Central memory CD4-positive, alpha-beta T cell (primary cell): ENCODE measurements at places on chromosomes 7 and 10.

- DNase-seq, result no peak
Observed at GRCh38 chr10:66329147-66329546, 596.7 kb upstream of the LRRTM3 start.

- DNase-seq, result peak; percentile 19
Observed at GRCh38 chr7:17009007-17009719, 127.4 kb upstream of the AGR3 start.

DNA sequence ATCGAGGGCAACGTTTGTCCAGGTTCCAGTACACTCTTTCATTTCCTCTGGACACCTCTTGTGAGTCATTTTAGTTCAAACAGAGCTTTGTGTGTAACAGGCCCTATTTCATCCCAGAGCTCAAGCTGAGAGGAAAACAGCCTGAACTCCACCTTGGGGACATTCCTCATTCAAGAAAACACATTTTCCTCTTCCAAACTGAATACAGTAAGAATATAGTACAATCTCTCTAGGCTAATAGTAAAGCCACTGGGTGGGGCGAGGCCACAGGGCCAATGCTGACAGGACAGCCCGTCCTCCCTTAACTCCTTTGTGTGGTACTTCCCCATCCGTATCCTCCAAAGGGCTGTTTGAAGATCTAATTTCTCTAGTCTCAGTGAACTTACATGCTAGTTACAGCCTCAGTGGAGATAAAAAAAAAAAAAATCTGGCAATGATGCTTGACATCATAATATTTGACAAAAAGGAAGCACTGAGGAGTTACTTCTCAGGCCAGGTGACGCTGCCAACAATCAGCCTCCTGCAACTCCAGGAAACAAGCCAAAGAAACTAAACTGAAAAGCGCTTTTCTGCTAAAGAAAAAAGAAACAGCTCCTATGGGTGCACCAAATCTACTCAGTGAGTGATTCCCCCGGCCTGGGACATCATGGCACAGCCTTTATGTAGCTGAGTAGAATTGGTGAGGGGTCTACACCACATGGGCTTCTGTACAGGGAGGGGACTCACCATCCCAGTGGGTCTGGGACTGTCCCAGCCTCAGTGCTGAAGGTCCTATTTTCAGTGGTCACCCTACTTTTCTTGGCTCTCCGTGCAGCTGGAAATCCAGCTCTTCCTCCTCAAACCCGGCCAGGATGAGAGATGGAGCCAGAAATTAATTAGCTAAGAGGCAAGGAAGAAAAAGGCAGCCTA, 238.2 kb upstream of the NEBL start:
- no peak for DNase-seq

DNA sequence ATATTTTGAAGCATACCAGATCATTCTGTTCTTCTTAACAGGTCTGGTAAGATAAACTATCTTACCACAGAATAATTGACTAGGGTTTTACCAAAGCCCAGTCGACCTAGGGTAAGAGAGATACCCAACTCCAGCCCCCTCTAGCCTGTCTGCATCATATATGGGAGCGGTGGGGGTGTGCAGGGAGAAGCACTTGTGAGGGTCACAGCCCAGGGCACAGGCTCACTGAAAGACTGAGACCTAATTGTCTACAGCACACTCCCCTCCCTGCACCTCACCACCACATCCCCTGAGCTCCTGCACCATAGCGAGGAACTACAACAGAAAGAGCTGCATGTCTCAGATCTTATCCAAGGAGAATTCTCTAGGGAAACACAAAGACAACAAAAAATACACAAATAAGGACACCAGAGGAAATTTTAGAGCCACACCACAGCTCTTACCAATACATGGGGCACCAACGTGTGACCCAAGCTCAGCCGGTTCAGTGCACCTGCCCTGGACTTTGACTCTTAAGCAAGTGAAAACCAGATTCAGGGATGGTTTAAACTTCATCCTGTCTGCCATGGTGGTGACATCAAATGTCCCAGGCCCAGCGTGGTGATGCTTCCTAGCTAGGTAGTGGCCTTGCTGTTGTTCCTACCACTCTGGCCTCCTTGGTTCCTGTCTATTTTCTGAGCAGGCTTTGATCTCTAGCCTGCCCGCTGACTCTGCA, 150.8 kb downstream of the HERPUD2 start:
- no peak for DNase-seq

DNA sequence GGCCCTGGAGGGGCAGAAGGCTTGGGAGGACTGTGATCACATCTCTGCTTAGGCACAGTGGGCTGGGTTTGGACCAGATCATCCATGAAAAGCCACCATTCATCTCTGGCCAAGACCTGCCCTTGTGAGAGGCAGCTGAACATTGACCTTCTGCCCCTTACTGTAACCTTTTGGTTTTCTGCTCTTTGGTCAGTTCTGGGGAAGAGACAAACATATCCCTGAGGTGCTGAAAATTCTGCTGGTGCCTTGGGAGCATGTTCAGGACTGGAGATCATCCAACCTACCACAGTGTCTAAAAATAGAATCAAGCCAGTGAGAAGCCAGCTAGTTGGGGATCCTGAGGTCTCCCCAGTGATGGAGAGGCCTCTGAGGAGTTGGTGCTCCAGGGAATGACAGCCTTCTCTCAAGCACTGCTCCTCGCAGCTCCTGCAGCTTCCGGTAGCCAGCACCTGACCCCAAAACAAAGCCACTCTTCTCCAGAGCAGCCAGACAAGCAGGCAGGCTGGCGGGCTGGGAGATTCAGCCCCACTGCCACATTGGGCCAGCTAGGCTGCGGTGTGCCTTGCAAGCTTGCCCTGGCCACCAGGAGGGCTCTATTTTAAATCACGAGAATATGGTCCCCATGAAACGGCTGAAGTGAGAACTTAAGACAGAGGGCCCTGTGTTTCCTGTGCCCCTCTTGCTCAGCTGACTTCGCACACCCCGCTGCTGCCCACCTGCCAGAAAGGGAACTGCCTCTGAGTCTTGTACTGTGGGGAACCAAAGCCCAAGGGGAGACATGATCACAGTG, 37.8 kb upstream of the UBE2H start:
- no peak for DNase-seq

DNA sequence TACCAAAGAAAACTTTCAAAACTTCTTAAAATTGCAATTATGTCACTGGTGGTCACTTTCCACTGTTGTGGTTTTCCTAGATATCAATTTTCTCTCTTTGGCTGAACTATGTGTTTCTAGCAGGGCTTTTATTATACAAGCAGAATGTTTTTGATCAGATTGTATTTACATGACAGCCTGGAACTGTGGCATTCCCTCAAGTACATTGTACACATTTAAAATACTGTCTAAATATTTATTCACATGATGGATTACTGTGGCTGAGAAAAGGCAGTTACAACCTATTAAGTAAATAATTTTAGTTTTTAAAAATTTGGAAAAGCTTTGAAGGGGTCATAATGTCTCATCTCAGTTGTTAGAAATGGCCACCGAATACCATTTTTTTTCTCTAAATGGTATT, 231.9 kb upstream of the PPP1R3A start:
- DNase-seq, result no peak

GRCh38 chr10:98483658-98484057, 36.9 kb upstream of the HPS1 start:
- DNase-seq, result no peak

GRCh38 chr10:118672153-118672552, 76.7 kb upstream of the PRLHR start:
- DNase-seq, result no peak

DNA sequence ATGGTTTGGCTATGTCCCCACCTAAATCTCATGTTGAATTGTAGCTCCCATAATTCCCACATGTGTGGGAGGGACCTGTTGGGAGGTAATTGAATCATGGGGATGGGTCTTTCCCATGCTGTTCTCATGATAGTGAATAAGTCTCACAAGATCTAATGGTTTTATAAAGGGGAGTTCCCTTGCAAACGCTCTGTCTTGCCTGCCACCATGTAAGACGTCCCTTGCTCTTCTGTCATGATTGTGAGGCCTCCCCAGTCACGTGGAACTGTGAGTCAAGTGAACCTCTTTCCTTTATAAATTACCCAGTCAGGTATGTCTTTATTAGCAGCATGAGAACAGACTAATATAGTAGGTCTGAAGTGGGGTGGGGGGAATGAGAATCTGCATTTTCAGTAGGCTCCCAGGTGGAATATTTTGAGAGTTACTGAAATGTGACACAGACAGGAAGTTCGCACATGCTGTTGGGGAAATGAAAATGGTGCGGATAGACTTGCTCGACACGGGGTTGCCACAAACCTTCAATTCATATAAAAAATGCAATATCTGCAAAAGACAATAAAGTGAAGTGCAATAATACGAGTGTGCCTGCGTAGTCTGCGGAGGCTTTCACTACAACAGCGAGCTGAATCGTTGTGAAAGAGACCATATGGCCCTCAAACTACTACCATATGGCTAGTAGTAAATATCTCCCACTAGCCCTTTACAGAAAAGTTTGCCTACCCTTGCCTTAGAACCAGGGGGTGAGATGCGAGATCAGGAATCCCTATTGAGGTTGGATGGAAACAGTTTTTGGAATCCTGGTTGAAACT, 166.1 kb downstream of the GRK5 start:
- no peak for DNase-seq

DNA sequence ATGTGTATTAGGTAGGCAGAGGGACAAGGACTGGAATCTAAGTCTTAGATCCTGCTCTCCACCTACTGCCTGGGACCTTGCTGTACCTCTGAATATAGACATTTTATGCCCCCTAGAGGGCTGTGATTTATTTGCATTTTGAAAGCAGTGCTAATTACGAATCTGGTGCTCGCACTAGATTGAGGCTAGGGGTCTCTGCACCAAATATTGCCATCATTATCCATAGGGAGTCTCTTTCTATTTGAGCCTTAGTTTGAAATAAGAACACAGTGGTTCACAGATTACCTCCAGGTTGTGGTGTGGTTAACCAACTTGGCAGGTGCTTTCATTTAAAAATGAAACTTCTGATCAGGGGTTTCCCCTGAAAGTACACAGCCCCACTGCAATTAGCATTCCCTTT, 41.8 kb downstream of the CNNM1 start:
- DNase-seq, result no peak

DNA sequence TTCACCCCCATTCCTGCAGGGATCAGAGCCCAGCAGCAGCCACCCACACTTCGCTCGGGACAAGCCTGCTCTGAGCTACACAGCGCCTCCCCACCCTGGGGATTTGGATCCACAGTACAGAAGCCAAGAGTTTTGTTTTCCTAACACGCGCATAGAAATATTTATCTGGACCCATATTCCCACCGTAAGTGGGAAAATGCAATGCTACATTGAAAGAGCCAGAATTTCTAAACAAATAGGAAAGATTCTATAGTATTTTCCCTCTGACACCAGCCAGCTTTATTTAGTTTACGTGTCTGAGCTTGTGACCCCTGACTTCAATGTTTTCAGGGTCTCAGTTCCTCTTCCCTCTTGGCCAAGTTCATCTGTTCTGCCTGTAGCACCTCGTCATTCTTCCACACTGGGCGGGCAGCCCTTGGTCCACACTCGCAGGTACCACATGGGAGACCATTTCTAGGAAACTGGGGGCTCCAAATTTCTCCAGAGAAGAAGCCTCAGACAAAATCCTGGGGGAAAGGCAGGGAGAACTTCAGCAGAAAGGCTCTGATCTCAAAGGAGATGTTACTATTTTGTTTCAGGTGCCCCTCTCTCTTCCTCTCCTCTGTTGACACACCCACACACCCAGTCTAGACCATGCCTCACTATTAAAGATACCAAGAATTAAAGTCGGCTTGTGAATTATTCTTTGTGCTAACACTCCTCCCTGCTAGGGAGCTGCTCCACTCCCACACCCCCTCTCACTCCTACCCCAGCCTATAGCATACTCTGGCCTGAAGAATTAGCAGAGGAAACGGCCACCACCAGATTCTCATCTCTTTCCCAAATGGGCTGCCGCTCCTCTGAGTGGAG, 116.0 kb upstream of the PCGF5 start:
- DNase-seq, result no peak

- no peak for DNase-seq
Observed at GRCh38 chr10:88288320-88289059, 294.6 kb downstream of the RNLS start.

DNA sequence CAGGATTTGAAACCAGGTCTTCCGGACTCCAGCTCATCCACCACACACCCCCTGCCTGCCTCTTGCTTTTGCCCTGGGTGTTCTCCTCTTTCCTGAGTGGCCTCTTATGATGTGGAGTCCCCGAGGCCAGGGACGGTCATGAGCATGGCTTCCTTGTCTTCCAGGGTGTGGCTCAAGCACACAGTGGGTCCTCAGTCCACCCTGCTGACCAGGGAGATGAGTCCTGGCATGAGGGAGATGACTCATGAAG, 32.8 kb downstream of the DNAJB12 start:
- no peak for DNase-seq

DNA sequence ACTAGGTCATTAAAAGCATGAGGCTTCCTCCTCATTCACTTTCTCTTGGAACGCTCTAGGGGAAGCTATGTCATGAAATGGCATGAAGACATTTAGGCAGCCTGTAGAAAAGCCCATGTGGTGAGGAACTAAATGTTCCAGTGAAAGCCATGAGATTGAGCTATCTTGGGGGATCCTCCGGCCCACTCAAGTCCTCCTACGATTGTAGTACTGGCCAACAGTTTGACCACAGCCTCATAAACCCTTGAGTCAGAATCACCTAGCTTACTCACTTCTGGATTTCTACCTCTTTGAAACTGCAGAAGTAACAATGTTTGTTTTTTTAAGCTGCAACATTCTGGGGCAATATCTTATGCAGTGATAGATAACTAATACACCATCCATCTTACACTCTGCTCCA, 605.1 kb downstream of the SORCS1 start:
- no peak for DNase-seq

DNA sequence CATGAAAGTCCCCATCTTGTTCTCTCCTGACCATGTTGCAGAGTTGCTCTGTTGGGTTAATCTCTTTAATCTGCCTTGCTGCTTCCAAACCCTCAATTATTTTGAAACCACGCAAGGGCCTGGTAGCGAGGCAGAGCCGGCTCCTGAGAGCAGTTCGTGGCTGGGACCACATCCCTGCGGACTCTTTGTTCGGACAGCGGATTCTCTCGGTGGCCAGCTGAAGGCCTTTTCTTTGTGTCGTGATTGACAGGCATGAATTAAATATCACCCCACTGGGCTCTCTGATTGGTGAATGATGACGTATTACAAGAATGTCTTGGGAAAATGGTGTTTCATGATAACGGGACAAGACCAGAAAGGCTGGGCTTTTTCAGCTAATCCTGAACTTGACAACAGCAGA, 66.9 kb upstream of the ARHGAP21 start:
- DNase-seq, result no peak

GRCh38 chr7:2082139-2082998, 150.4 kb downstream of the MAD1L1 start:
- DNase-seq, result no peak
